ENCODE measurements at places on chromosomes 12 and 14. TPM values are rescaled to one million over a fixed set of nuclear protein-coding genes. Genes with fewer than 3 reads are reported as not detected.

The SERPINA1 gene
- total RNA-seq = 120 TPM

The GPR135 gene
- 5.9 TPM for total RNA-seq

The BTBD6 gene
- total RNA-seq = 51.4 TPM

DNA sequence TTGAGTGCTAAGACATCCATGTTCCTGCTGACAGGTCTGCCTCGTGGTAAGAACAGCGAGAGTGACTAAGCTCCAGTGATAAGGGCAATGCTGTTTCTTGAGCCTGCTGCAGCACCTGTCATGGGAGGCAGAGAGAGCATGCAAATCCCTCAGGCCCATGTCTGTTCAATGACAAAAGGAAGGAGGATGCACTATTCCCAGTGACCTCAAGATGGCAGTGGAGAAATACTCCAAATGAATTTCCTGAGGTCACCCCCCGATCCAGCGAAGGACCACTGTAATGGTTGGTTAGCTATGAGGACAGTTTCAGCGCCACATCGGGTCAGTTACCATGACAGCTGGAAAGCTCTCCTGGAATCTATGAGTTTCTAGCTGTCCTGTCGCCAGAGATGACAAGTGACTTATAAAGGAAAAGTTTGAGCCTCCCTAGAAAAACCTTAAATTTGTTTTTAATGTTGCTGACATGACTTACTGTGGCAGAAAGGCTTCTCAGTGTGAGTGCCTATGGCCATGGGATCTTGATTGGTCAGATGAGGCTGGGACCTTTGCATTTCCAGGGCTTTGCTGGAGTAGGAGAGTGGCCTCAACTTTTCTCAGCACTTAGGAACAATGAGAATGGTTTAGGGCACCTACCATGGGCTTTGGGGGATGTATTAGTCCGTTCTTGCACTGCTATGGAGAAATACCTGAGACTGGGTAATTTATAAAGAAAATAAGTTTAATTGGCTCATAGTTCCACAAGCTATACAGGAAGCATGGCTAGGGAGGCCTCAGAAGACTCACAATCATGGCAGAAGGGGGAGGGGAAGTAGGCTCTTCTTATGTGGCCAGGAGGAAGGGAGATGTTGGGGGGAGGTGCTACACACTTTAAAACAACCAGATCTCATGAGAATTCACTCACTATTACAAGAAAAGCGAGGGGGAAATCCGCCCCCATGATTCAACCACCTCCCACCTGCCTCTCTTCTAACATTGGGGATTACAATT is 88.0 kb upstream of the TMEM260 start:
- H3K27me3 ChIP-seq = no peaks in the 10 kb centered on the region
- DNase-seq = peak; percentile 64
- no peaks in the 10 kb centered on the region for H3K4me1 ChIP-seq
- H3K36me3 ChIP-seq = no peaks in the 10 kb centered on the region
- H3K27ac ChIP-seq = no peak overlapping the region
- H3K4me3 ChIP-seq = no peak overlapping the region

GRCh38 chr12:38142974-38143373 is 173.6 kb upstream of the ALG10B start:
- no peak overlapping the region for H3K27ac ChIP-seq
- H3K4me1 ChIP-seq = peaks cover 3% of the 10 kb centered on the region
- no peak for DNase-seq
- no peak overlapping the region for H3K4me3 ChIP-seq
- H3K27me3 ChIP-seq = no peaks in the 10 kb centered on the region
- no peaks in the 10 kb centered on the region for H3K36me3 ChIP-seq

GRCh38 chr12:125079648-125080645 is 14.7 kb downstream of the AACS start:
- H3K4me1 ChIP-seq = no peaks in the 10 kb centered on the region
- no peak overlapping the region for H3K27ac ChIP-seq
- H3K27me3 ChIP-seq = no peaks in the 10 kb centered on the region
- H3K36me3 ChIP-seq = peaks cover under 1% of the 10 kb centered on the region

DNA sequence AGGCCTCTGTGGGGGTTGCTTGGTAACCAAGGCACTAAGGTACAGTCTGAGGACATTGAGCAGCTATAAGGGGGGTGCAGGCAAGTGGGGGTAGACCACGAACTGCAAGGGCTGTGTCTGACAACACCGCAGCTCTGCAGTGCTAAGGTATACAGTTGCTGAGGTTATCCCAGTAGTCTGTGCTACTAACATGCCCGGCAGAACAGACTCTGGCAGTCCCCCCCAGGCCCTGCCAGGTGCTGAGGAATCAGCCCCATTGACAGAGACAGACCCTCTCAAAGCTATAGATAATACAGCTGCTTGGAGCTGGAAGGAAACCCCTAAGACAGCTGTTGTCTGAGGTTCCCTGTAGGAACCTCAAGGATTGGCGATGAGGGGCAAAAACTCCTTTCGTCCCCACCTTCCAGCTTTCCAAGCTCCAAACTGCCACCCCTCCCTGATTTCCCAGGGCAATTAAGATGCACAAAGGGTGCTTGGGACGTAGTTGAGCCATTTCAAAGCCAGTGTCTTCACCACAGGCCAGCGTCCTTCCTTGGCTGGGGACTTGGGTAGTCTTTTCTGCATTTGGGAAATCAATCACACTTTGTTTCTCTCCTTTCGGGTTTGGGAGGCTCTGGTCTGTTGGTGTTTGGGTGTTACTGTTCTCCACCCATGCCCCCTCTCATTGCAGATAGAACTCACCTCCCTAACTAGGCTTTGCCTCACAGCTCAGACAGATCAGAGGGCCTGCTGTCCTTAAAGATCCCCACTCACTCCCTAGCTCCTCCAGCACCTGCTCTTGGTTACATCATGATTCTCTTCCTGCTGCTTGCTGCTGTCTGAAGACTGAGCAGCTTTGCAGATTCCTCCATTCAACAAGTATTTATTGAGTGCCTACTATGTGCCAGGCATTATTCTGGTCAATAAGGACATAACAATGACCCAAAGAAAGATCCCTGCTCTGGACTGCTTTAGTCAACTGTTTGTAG is 2.0 kb upstream of the MYH7 start:
- H3K27ac ChIP-seq = peak overlapping the region; percentile 84
- H3K36me3 ChIP-seq = no peaks in the 10 kb centered on the region
- peaks cover 14% of the 10 kb centered on the region for H3K4me1 ChIP-seq
- no peaks in the 10 kb centered on the region for H3K27me3 ChIP-seq

GRCh38 chr12:1470051-1470450 is 124.3 kb downstream of the FBXL14 start:
- H3K27ac ChIP-seq = no peak overlapping the region
- DNase-seq = peak; percentile 50
- H3K4me1 ChIP-seq = peaks cover 7% of the 10 kb centered on the region
- H3K36me3 ChIP-seq = no peaks in the 10 kb centered on the region
- no peak overlapping the region for H3K4me3 ChIP-seq

All from lung (tissue), 17 donors.